ENCODE measurements at places on chromosomes 1 and 21.

DNA sequence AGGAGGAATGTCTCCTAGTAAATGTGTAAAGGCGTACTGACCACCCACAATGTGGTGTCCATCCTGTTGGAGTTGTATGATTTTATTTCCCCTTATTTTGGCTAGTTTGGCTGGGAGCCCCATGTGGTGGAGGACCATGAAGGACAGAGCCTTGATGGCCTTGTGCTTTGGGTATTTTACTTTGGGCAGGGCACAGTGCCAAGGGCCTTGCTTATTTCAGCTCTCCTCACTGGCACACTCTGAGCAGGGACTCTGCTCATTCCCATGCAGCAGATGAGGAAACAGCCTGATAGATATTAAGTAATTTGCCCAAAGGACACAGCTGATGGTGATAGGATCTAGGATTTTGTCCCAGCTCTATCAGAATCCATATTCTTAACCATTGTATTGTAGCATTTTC, 50.2 kb downstream of the SMYD2 start:
- DNase-seq: no peak

GRCh38 chr1:41097105-41097504, 75.6 kb upstream of the SLFNL1 start:
- DNase-seq: no peak

- DNase-seq: no peak
These were observed 14.3 kb downstream of the SLC27A3 start for GRCh38 chr1:153789478-153790034.

DNA sequence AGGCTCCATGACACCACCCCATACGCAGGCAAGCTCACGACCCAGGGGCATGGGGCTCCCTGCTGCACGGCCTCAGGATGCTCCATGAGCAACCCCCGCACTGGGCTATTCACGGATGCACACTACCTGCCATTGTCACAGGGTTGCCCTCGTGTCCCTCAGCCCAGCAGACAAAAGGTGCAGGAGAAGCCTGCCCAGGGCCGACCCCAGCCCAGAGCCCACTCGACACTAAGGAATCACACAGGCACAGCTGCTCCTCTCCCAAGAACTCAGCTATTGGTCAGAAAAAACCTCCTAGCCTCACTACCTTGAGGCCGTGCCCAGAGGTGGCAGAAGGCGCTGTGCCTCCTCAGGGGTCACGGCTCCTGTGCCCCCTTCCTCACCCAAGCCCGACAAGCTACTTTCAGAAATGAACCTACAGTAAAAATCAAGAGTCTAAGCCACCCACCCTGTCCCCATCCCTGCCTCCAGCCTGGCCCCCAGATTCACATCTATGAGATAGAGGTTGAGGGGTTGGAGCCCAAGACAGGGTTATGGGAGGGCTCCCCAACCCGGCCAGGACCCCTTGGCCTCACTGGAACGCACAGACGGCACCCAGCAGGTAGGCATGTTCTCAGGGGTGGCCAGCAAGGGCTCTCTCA, 6.4 kb upstream of the SPATC1L start:
- DNase-seq: no peak

- no peak for DNase-seq
These were observed 10.1 kb downstream of the CCDC185 start for GRCh38 chr1:223403184-223403815.

DNA sequence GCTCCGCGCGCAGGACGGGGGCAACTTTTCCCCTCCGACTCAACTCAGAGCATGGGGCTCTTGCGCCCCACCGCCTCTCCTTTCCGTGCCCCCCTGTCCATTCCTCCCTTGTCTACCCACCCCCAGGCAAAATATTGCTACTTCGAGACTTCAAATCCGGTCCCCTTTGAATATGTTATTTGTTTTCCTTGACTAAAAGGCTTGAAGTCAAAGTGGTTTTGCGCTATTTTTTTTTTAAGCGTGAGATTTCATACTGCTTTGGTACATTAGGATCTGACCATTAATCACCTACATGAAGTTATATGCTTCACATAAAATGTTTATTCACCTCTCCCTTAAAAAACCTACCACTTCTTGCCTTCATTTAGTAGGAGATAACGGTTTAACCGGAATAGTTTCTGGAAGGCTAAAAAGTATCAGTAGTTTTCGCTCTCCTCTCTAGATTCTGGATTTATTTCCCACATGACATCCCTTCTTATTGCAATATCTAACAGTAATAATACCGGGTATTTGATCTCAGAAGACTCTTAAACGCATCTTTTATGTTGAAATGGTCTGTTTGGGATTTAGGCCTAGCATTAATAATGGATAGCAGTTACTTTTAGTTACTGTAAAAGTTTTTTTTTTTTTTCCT, 1.6 kb downstream of the NFIA start:
- no peak for DNase-seq

DNA sequence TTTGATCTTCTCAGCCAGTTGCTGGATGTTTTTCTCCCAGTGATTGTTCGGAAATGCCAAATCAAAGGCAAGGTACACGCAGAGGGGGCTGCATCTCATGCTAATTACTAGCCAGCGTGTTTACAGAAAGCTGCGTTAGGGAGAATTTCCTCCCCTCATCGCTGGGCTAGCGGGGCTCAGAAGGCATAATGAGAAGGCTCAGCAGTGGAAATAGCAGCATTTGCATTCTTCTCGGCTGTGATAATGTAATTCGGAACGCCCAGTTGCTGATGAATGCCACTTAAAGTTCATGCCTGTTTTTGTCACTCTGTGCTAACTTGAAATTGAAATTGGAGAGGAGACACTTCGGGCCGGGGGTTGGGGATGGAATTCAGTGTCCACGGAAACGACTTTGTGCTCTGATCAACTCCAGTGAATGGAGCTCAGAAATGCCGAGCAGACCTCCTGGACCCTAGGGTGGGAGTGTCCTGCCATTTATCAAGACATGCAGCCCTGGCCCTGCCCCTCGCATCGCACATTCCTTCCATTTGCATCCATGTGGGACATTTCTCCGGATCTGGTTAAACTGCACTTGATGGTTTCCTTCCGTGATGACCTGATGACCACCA, 313.4 kb upstream of the C1orf174 start:
- no peak for DNase-seq

DNA sequence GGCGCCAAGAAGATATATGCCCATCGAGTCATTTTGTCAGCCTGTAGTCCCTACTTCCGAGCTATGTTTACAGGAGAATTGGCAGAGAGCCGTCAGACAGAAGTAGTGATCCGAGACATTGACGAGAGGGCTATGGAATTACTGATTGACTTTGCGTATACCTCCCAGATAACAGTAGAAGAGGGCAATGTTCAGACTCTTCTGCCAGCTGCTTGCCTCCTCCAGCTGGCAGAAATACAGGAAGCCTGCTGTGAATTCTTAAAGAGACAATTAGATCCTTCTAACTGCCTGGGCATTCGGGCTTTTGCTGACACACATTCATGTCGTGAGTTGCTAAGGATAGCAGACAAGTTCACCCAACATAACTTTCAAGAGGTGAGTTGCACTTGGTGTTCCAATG, 19.1 kb downstream of the KLHL20 start:
- DNase-seq: no peak

- DNase-seq: no peak
These were observed 110.3 kb upstream of the TRABD2B start for GRCh38 chr1:48107516-48107915.

- DNase-seq: peak; percentile 24
These were observed 553 bp downstream of the TTF2 start for GRCh38 chr1:117060441-117061317.

All from T-helper 2 cell (primary cell).